ENCODE measurements at places on chromosomes 6 and 20.

GRCh38 chr6:41162687-41163418 lies at the start of gene TREM2:
Gene TREM2 (minus strand): TSS chr6:41163116. CDS start chr6:41163082, 34 bp downstream.
- no peak for DNase-seq

DNA sequence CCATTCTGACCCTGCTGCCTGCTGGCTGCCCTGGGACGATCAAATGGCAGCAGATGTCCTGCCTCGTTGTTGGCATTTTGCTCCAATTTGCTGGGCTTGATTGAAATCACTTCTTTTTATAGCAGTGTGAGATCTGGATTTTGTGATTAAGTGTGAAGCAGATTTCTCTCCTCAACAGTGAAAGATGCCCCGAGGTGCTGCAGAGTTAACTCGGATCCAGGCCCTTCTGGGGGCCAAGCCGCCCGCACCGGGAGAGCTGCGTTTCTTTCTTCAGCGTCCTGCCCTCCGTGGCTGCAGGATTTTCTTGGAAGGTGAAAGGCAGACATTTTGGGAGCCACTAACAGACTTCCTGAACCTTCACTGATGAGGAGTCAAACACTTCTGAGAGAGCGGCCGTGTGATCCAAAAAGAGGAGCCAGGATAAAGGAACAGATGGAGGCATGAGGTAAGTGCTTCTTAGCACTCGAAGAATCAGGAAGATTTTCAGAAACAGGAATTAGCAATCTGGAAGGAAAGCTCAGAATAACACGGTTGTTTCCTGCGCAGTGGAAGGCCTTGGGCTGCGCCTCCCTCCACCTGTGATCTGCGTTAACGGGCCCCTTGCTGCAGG lies 139.5 kb upstream of the AFDN start:
- no peak for DNase-seq

DNA sequence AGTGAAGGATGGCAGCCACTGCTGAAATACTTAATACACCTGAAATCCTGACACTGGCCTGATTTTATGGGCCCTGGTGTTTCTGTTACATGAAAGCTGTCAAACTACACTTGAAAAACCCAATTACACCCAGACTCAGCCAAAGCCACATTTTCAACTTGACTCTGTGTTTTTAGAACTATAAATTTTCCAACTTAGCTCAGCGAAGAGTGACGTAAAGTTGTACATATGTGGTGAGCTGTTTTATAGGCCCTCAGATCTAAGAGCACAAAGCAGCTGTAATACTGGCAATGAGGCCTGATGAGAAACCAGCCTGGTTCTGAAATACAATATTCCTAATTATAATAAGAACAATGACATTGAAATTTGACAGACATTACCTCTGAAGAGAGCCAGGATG lies 18.6 kb downstream of the SCML4 start:
- no peak for DNase-seq

- no peak for DNase-seq
Observed at GRCh38 chr6:155436981-155437749, 18.5 kb downstream of the NOX3 start.

DNA sequence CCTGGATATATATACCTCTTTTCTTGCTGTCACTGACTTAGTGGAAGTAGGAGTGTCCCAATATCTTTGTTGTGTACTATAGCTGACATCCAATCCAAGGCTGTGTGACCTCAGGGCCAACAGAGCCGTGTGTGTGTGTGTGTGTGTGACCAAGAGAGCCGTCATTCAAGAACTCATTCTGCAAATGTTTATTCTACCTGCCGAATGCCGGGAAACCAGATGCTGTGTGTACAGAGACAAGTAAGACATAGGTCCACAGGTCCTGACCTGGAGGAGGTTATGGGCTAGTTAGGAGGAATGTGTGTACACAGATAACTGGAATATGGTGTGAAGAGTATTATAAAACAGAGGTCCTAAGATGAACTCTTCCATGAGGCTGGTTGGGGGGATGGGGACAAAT lies 190.0 kb downstream of the DHX35 start:
- no peak for DNase-seq

DNA sequence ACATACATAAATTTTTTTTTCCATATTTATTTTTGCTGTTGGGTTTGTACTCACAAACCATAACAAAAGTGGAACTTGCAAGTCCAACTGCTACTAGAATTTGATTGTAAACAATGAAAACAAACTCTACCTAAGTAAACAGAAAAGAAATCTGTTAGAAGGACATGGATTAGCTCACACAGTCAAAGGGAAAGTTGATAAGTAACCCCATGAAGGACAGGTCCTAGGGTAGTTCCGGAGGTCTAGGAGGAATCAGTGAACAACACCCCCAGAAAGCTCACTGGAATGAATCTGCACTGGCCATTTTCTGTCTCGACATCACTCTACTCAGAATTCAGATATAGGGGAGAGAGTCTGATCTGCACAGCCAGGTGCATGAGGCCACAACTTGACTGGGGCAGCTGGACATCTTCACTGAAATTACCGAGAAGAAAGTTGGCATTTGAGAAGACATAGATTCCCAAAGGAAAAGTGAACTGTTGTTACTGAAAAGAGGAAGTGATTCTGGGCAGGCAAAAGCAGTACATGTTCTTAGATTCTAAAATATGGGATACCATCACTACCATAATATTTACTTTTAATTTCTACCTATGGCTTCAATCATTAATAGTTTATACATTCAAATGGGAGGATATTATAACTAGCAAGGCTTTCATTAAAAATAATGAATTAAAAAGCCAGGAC lies 76.4 kb downstream of the HMGN3 start:
- no peak for DNase-seq

DNA sequence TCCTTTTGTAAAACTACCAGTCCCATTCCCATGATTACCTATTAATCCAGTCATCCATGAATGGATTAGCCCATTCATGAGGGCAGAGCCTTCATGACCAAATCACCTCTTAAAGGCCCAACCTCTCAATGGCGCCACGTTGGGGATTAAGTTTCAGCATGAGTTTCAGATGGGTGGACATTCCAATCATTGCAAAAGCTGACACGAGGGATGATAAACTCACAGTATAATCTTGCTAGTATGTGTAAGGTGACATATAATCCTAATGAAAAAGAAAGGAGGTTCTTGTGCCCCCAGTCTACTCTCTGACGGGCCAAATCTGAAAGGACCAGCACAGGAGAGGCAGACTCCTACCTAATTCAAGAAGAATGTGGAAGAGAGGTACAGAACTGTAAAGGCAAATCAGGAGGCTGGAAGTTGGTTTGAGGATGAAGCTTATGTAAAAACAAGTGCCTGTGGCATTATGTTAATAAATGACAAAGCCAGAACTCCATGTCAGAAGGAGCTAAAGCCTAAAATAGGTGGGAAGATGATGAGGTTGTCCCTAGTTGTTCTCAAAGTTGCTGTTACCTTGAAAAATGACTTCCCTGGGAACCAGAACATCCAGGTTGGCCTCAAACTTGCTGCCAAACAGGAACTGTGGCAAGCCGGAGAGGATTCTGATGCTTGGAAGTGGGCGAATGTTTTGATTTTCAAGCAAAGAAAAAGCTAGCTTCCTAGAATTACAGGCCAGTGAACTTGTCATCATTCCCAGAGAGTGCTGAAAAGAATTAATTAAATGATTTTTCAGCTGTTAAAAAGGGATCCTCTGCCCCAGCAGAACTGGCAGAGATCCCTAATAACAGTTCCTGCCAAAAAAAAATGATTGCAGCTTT lies 106.5 kb upstream of the TIAM2 start:
- no peak for DNase-seq

DNA sequence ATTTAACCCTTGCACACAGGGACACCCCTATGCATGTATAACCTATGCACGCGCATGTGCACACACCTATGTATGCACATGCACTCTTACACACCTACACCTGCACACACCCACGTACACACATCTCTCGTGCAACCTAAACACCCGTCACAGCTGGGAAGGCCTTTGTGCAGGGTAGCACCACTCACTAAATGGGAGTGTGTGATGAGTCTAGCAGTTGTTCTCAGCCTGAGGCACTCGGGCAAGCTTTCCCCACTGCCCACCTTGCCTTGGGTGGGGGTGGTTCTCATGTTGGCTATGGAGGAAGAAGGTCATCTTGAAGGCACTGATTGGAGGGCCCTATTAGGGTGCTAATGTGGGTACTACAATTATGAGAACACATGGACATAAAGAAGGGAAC lies 85.8 kb downstream of the DLL1 start:
- no peak for DNase-seq

DNA sequence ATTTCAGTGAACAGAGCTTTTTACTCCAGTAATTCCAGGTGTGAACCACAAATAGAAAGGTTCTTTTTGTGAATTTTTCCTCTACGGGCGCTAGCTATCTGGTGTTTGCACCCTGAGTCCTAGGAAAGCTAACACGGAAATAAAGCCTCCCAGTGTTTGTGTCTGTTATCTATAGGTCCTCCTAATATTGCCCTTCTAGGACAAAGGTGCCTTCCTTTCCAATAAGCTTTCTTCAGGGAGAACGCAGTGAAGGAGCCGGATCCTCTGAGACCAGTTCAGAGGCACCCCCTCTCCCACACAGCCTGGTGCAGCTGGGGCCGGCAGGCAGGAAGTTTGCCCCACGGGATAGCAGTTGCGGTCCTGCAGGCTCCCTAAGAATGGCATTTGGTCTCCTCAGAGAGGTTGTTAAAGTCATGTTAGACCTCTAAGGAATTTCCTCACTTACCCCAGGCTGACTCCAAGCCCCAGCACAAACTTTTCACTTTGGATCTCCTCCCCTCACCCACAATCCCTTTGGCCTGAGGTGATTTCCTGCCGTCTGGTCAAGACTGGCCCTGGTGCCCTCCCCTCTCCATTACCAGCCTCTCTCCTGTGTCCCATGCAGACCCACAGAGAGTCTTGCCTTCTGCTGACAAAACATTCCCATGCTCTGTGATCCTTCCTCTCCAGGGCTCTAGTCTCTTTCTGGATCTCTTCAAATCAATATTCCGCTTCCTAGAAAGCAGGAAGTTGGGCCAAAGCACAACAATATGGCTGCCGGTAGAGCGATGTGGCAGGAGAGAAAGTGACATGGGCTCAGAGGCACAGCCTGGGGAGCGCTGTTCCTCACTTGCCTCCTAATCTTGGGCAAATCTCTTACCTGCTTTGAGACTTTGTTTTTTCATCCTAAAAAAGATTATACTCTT lies 126.0 kb downstream of the MOXD1 start:
- DNase-seq: no peak

DNA sequence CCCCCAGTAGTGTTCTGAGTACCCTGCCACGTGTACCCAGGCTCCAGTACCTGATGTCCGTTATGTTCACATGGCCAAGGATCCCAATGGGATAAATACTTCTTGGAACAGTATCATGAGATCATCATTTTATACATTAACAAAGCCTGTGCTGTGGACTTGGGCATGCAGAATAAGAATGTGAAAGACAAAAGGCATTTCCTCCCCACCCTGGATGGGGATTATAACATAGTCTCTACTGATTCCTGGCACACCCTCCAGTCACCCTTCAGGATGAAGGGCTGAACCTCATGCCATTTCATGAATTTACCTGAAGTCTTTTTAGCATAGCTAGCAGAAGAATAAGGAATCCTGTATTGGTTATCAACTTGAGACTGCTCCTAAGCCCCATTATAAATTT lies 2.8 kb downstream of the TNFRSF21 start:
- DNase-seq: no peak

DNA sequence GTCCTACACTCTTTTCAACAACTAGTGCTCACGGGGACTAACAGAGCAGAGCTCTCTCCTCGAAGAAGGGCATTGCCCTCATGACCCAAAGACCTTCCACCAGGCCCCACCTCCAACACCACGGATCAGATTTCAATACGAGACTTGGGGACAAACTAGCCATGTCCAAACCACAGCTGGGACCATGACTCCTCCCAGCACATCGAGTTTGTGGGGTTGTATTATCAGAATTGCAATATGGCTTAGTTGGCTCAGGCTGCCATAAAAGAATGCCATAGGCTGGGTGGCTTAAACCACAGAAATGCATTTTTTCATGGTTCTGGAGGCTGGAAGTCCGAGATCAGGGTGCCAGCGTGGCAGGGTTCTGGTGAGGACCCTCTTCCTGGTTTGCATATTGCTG lies 189.7 kb upstream of the PMEPA1 start:
- DNase-seq: no peak

GRCh38 chr6:110949679-110950285 lies 8.7 kb upstream of the GTF3C6 start:
- no peak for DNase-seq

GRCh38 chr6:148306286-148306685 lies 36.4 kb upstream of the SASH1 start:
- no peak for DNase-seq

GRCh38 chr6:91562955-91563354 lies 976.1 kb upstream of the MAP3K7 start:
- no peak for DNase-seq
